Tibial nerve (tissue), 4 donors: ENCODE measurements at places on chromosomes 13 and 19.

DNA sequence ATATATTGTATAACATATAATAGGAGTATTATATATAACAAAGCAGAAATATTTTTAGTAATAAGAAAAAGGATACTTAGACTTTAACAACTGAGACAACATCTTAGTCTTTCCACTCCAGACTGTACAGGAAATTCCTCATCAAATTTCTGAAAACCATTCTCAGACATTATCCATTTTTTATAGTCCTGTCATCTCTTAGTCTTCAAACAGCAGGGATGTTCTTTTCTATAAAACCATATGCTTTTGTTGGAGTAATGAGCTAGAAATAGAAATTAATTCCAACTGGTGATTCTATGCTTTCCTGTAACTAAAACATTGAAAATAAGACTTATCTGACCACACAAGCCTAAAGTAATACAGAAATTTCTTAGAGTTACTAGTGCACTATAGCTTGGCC lies 82.2 kb upstream of the CSNK1A1L start:
- DNase-seq: no peak

DNA sequence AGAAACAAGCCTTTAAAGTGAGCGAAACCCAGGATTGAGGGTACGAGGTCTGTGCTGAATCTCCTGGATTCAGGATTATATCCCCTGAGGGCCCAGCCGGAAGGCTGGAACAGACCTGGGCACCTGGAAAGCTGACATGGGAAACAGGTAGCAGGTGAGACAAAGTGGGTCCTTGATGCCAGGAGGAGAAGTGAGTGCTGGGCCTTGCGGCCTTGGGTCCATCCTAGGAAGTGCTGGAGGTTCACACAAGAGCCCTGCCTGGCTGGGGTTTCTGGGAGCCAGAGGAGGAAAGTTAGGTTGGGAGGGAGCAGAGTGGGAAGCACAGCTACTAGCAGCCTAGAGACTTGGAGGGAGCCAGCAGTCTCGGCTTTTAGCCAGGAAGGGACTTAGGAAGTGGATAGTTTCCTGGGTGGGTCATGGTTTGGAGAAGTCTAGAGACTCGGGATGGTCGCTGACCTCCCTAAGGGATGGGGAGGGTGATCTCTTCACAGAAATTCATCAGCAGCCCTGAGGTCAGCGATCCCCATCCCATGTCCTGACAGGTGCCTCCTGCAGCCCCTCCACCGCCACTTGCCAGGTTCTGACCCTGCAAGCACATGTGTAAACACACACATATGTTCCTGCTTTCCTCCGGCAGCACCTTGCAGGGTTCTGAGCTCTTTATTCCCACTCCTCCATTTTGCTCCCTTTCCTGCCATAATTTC lies 29.4 kb upstream of the ZNF492 start:
- DNase-seq: no peak

- DNase-seq: no peak
Observed at GRCh38 chr19:11504502-11505031, 1.1 kb downstream of the ZNF653 start.

- DNase-seq: peak; percentile 51
Observed at GRCh38 chr19:11324079-11324661, 15.3 kb downstream of the RAB3D start.

DNA sequence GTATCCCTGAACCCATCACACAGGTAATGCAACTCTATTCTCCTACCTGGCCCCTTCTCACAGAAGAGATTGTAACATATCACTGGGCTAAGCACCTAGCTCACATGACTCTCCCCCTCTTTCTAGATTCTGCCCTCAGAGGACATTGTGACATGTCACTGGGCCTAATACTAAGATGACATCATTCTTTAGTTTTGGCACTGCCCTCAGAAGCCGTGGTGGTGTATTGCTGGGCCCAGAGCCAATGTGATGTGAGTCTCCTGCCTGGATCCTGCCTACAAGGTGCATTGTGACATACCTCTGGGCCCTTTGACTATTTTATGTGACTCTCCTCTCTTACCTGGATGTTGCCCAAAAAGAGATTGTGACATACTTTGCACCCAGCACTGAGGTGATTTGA lies 21.4 kb upstream of the ZNF730 start:
- no peak for DNase-seq

DNA sequence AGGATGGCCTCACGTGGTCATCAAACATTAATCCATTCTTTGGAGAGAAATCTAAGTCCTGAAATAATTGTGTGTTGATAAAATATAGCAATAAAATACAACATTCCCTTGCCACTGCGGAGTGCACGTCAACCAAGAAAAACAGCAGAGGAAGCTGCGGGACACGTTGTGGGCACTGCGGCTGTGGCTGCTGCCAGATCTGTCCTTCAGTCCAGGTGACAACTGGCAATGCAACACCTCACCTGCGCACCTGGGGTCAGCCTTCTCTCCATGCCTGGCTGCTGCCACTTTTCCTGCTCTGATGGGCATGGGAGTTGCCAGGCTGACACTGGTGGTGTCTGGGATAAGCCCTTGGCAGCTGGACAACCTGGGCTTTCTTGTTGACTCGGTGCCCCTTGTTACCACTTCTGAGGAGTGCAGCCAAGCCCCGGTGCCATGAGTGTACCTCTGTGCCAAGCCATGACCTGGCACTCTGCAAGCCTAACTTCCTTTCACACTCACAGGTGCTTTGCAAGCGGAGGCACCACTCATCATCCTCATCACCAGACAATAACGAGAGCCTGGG lies 251.6 kb upstream of the TSHZ3 start:
- no peak for DNase-seq
